ENCODE measurements at places on chromosomes 16 and 17.

DNA sequence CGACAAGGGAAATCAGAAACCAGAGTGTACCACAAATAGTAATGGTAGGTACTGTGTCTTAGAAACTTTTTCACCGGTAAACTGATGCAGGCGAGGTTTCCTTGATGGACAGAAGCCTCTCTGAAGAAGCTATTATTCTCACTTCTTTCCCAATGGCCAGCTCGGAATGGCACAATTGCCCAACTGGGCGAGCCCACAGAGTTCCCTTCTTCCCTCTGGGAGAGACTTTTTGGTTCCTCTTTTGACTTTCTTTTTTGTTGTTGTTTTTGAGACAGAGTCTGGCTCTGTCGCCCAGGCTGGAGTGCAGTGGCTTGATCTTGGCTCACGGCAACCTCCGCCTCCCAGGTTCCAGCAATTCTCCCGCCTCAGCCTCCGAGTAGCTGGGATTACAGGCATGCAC lies 16.9 kb downstream of the SLC43A2 start:
- no peak for DNase-seq

DNA sequence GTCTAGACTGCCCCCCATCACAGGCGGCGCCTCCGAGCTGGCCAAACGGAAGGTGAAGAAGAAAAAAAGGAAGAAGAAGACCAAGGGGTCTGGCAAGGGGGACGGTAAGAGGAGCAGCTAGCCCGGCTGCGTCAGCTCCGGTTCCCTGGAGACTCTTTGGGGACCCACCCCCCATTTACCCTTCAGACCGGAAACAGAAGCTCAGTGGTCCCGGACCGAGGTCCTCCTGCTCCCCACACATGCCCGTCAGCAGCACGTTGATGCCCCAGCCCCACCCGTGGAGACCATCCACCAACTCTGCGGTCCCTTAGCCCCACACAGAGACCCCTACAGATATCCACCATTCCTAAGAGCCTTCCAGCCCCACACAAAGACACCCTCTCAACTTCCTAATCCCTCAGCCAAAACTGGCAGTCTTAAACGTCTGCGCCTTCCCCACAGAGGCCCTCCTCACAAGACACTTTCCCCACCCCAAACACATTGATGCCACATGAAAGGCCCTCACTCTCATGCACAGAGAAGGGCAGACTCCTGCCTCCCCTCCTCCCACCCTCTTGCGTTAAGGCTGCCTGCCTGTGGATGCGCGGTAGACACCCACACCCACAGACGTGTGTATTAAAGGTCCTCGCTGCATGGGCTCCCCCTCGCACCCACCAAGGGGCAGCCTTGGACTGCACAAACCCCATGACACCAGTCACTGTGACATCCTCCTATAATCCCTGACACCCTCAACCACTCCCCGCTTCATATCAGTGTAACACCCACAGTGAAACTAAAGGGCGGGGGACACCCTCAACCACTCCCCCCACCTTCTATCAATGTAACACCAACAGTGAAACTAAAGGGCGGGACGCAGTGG lies 58.2 kb upstream of the RPH3AL start:
- peak; percentile 78 for DNase-seq

DNA sequence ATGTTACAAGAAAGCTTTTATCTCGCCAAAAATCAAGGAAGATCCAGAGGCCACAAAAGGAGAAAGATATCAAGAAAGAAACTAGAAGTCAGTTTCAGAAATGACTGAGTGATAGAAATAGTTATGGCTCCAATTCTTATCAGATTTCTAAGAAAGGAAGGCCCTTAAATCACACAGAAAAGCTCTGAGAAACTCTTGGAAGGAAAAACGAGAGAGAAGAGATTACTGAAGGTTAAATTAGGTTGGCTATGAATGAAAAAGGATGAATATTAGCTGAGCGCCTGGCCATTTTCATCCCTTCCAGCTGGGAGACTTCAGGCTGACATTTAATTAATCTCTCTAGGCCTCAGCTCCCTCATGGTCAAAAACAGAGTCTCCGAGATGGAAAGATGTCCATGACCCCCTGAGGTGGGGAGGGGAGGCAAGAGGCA lies 72.3 kb downstream of the CYTH1 start:
- no peak for DNase-seq

DNA sequence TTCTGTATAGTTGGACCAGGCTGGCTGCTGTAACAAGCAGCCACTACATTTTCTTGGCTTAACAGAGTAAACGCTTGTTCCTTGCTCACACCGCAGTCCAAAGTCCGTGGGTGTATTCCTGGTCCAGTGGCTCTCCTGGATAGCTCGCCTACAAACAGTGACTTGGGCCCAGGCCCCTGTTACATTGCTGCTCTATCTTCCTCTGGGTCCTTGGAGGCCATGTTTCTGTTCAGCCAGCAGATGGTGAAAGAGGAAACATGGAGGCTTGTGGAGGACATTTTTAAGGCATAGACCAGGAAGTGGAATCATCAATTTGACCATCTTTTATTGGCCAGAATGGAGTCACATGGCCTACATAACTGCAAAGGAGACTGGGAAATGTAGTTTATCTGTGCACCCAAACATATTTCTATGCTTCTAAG lies 55.1 kb downstream of the ATP2C2 start:
- no peak for DNase-seq

GRCh38 chr17:30472238-30472890 lies 4.8 kb upstream of the GOSR1 start:
- no peak for DNase-seq

DNA sequence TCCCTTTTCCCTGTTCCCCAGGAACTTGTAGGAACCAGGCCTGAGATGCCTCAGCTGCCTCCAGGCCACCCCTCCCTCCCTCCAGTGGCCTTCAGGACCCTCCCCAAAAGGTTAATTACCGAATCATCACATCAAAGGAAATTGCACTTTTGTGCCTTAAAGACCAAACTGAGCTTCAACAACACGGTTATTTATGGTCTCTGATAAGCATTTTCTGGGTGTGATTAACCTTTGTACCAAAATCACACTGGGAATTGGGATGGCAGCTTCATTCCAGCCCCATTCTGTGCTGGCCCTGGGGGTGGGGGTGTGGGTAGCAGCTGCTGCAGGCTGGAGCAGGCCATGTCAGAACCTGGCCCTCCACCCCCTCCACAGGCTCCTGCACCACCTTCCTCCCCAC lies 16.7 kb downstream of the CRHR1 start:
- DNase-seq: no peak

DNA sequence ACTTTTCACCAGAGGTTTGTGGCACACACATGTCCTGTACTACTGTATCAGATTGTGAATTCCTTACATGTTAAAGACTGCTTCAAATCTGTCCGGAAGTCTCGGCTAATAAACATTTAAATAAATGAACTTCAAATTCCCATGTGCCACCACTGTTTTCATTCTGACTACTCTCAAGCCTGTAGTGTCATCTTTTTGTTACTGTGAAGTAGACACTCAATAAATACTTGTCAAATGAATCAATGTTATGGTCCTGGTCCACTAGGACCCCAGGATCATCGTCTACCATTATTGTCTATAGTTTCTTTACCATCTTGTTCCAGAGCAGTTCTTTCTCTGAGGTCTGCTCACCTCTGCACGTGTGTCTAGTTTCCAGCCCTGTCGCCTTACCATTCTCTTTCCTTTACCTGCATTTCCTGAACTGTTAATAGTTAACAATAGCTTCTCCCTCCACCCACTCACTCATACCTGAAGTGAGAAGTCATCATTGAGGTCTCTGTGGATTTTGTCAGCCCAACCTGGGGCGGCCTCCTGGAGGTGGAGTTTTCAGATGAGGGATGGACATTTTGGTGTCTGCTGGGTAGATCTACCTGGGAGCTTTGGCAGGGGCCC lies 333.0 kb downstream of the SEC14L1 start:
- DNase-seq: no peak

DNA sequence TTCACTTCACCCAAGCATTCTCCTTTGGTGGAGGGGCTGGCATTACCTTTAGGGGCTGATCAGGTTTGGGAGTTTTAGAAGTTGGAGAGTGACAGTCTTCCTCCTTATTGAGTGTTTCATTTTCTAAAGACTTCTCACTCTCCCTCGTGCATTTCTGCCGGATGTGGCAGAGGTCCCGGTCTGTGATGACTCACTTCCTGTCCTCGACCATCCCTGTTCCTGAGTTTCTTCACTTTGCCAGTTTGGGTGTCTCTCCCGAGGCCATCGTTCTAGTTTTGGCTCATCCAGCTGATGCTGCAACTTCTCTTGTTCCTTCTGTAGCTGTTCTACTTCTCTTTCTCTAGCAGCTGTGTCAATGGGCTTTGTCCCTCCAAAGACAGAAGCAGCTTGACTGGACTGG lies 104.3 kb downstream of the PHKB start:
- peak; percentile 56 for DNase-seq

GRCh38 chr17:29615492-29616299 lies 7.0 kb downstream of the CORO6 start:
- DNase-seq: peak; percentile 87

GRCh38 chr17:72962106-72962505 lies 130.4 kb downstream of the SLC39A11 start:
- DNase-seq: no peak

DNA sequence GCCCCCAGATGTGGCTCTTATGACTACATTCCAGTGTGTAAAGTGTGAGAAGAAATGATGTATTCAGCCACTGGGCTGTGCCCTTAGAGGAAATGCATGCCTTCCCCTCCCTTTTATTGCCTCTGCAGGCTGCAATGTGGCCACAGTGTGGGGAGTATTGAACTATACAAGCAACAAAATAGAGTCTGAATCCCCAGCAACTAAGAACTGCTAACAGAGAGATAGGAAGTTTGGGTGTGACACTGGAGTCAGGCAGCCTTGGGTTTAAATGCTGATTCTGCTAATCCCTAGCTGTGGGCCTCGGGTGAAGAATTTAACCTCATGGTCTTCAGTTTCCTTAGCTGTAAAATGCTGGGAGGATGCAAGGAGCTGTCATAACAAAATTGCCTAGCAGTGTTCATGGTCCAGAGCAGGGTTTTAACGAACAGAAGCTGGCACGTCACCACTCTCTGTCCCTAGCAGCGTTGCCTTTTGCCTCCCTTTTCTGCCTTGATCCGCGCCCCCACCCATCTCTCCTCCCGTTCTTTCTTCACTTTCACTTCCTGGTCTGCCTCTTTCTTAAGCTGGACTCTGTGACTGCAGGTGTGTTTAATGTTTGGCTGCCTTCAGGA lies 50.3 kb downstream of the KPNA2 start:
- no peak for DNase-seq

DNA sequence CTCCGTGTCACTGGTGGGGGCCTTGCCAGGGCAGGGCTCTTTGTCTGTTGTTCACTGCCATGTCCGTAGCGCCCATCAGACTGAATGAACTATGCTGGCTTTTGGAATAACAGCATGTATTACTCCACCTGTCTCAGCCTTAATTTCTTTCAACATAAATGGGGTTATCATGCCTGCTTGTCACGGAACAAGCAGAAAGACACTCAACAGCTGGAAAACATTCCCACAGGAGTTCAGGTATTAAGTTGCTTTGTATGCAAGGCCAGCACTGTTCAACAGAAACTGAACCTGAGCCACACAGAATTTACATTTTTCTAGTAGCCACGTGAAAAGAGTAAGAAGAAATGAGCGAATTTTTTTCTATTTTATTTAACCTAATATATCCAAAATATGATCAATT lies 13.1 kb downstream of the PPL start:
- no peak for DNase-seq

DNA sequence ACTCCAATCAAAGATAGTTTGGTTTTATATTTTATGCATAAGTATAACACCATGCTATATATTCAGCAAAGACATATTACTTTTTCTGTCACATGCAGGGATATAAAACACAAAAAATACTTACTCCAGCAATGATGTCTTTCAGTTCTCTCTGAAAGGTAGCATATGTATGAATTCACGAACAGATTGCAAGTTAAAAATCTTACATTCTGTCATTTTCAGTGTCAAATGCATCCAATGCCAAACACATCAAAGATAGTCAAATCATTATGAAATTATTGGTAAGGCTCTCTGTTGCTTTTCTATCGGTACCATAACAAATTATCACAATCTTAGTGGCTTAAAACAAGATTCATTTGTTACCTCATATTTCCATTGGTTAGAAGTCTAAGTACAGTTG lies 492.0 kb upstream of the KIF2B start:
- no peak for DNase-seq

DNA sequence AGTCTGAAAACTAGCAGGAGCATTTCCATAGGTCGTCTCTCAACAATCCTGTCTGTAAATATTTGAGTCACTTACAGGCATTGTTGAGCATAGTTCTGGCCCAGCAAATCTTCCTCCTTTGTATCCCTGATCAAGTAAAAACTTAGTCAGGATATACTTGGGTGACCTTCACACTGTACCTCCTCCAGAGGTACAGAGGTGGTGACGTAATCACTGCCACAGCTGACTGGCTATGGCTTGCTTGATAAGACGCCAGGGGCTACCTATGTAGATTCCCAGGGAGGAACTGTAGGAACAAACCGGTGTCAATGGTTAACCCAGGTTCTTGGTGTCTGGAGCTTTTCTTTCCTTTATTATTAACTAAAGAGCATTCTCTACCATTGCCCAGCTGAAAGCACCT lies at the start of gene KCNJ16:
KCNJ16 (plus strand) TSS at position 270 of the 400 bp plus-strand sequence. CDS start 56,863 bp downstream, outside the sequence.
- no peak for DNase-seq

- DNase-seq: no peak
These were observed 652.5 kb downstream of the CDH11 start for GRCh38 chr16:64469351-64469750.

DNA sequence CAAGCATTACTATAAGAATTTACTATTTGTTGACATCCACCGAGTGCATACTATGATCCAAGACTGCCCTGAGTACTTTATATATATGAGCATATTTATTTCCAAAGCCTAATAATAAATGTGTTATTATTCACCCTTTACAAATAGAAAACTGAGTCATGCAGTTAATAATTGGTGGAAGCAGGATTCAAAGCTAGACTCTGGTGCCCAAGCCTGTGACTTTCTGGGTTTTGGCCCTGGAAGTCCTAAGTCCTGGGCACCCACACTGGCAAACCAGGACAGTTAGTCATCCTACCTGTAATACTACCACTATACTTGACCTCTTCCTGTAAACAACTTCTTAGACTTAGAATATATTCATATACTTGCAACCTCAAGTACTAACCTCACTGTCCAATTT lies 257.4 kb upstream of the IRX5 start:
- DNase-seq: no peak

GRCh38 chr17:5179003-5179402 lies 12.7 kb downstream of the ZNF594 start:
- DNase-seq: no peak

- DNase-seq: no peak
These were observed 41.4 kb upstream of the MMP2 start for GRCh38 chr16:55437625-55438024.

DNA sequence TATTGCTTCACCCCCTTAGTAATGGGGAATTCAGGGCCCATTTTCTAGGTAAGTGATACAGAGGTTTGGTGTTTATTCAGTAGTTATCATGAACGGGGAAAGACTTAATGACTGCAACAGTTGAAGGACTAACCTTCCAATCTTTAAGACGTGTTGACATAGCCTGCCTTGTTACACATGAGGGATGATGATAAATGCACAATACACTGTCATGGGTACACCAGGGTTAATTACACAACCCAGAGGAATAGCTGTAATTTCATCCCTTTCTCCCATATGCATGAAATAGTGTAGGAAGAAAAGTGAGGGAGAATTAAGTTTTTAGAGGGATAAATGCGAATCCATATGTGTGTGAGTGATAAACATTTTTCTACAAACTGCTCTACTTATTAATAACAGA lies 10.7 kb downstream of the MYH4 start:
- DNase-seq: no peak

GRCh38 chr16:66264311-66265047 lies 102.0 kb upstream of the CDH5 start:
- DNase-seq: no peak

GRCh38 chr16:30092373-30093010 lies 768 bp upstream of the TBX6 start:
- DNase-seq: peak; percentile 91

Data from CD4-positive, alpha-beta T cell treated with Interleukin-15 for 1 hour (primary cell).